ENCODE measurements at places on chromosomes 6 and 20.

DNA sequence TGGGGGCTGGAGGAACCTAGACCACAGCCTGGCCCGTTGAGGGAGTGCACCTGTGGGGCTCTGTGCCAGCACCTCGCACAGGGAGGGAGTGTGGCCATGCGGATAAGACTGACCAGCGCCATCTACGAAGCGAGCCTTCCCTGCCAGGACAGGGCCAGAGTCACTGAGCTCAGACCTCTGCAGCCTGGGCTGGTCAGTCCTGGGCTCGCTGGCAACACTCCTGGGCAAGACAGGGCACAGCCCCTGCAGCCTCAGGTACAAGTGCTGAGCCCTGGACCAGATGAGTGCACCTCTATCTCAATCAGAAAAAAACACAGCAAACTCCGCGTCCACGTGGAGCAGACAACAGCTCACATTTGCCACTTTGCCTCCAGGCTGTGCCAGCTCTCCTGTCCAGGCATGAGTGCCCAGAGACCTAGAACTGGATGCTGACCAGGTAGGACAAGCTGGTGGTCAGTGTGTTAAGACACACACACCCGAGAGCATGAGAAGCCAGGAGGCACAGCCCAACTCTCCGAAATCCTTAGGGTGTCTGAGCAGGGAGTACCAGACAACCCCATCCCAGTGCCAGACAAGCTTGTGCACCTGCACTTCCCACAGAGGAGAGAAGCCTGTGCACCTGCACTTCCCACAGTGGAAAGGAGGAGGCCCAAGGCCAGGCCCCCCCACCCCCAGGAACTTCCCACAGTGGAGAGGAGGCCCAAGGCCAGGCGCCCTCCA, 4.9 kb downstream of the ARFRP1 start:
- peaks cover 24% of the 10 kb centered on the region for H3K4me1 ChIP-seq
- H3K27ac ChIP-seq = peak overlapping the region; percentile 78
- DNase-seq = no peak
- no peaks in the 10 kb centered on the region for H3K27me3 ChIP-seq

DNA sequence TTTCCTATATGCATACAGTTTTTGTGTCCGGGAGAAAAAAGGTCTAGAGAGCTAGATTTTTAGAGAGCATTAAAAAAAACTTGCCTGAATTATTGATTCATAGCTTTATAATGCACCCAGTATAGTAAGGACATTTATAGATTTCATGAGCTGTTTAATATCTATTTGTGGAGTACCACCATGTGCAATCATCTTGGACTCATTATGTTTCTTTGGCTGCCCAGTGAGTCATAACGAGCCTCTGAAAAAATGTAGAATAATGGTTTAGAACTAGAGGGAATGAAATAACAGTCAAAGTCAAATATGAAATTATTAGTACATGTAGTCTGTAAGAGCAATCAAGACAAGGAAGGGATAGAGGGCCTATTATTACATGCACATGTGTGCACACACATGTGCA, 350.0 kb downstream of the CD83 start:
- DNase-seq = no peak
- no peaks in the 10 kb centered on the region for H3K36me3 ChIP-seq
- no peak overlapping the region for H3K4me3 ChIP-seq
- no peaks in the 10 kb centered on the region for H3K4me1 ChIP-seq

DNA sequence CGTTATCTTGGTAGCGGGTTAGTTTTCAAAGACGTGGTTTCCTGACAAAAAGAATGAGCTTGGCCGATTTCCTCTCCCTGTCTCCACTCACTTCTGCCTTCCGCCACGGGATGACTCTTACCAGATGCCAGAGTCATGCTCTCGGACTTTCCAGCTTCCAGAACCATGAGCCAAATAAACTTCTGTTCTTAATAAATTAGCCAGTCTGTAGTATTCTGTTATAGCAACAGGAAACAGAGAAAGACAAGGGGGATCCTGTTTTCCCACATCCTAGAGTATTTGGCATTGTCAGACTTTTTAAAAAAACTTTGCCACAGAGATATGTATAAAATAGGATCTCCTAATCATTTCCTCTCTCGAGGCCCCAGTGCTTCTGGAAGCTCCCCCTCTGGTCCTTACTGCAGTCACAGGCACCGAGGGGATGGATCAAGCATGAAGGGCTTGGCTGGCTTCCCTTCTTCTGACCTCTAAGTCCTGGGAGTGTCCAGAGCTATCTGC, 84.9 kb upstream of the NAA20 start:
- no peaks in the 10 kb centered on the region for H3K36me3 ChIP-seq
- H3K27ac ChIP-seq = no peak overlapping the region
- peaks cover 51% of the 10 kb centered on the region for H3K27me3 ChIP-seq
- no peak for DNase-seq

- no peaks in the 10 kb centered on the region for H3K36me3 ChIP-seq
- no peak for DNase-seq
- peaks cover 14% of the 10 kb centered on the region for H3K27me3 ChIP-seq
- no peaks in the 10 kb centered on the region for H3K4me1 ChIP-seq
- H3K27ac ChIP-seq = no peak overlapping the region
Measured at GRCh38 chr6:25844518-25844917, 12.7 kb upstream of the SLC17A1 start.

DNA sequence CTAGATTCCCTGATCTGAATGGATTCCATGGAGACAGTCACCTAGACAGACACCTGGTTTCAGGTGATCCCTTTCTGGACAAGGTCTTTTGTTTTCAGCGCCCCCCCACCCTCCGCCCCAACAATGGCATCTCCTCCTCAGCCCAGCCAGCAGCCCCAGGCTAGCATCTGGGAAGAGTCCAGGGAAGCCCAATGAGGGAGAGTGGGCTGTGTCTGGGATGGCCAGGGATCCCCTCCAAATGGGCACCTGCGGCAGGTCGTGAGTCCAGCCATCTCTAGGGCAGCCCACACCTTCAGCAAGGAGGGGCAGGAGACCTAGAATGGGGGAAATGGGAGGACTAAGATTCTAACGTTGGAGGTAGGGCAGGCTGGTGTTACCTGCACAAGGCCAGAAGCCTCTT, 1.2 kb upstream of the SLC24A3 start:
- H3K36me3 ChIP-seq = peaks cover 3% of the 10 kb centered on the region
- no peaks in the 10 kb centered on the region for H3K4me1 ChIP-seq
- no peak overlapping the region for H3K27ac ChIP-seq
- no peak overlapping the region for H3K4me3 ChIP-seq

- H3K4me3 ChIP-seq = no peak overlapping the region
- no peak overlapping the region for H3K27ac ChIP-seq
- no peaks in the 10 kb centered on the region for H3K27me3 ChIP-seq
- H3K4me1 ChIP-seq = no peaks in the 10 kb centered on the region
- no peaks in the 10 kb centered on the region for H3K36me3 ChIP-seq
Measured at GRCh38 chr6:9028086-9028485, 592.7 kb upstream of the SLC35B3 start.

DNA sequence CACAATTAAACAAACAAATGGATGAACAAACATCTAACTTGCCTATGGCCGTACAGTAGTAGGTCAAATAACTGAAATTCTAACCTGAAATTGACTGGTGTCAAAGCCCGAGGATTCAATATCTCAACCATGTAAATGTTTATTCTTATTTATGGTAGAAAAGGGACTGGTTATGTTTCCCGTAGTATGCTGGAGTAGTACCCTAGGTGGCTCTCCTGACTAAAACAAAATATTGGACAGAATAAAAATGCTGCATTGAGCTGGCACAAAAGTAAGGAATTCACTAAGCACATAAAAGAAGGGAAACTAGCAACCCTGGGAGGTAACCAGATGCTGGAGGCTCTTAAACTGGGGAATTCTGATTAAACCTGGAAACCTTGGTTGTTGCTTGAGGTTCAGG, 117.1 kb upstream of the PREP start:
- no peaks in the 10 kb centered on the region for H3K36me3 ChIP-seq
- H3K4me3 ChIP-seq = no peak overlapping the region
- no peak for DNase-seq
- no peaks in the 10 kb centered on the region for H3K4me1 ChIP-seq

- no peak for DNase-seq
- H3K27ac ChIP-seq = no peak overlapping the region
- H3K4me1 ChIP-seq = no peaks in the 10 kb centered on the region
- no peaks in the 10 kb centered on the region for H3K36me3 ChIP-seq
- H3K27me3 ChIP-seq = no peaks in the 10 kb centered on the region
Measured at GRCh38 chr20:42018979-42019378, 400.8 kb upstream of the CHD6 start.

GRCh38 chr6:131914234-131914633, 36.9 kb downstream of the CCN2 start:
- no peak overlapping the region for H3K27ac ChIP-seq
- H3K4me3 ChIP-seq = no peak overlapping the region
- peaks cover 9% of the 10 kb centered on the region for H3K36me3 ChIP-seq
- DNase-seq = no peak
- peaks cover 44% of the 10 kb centered on the region for H3K27me3 ChIP-seq
- peaks cover 5% of the 10 kb centered on the region for H3K4me1 ChIP-seq

GRCh38 chr6:46898006-46898405, 23.7 kb downstream of the ADGRF5 start:
- no peaks in the 10 kb centered on the region for H3K4me1 ChIP-seq
- peaks cover 17% of the 10 kb centered on the region for H3K27me3 ChIP-seq
- H3K36me3 ChIP-seq = no peaks in the 10 kb centered on the region
- H3K4me3 ChIP-seq = no peak overlapping the region
- H3K27ac ChIP-seq = no peak overlapping the region

- peaks cover 25% of the 10 kb centered on the region for H3K36me3 ChIP-seq
- no peak overlapping the region for H3K27ac ChIP-seq
- peak overlapping the region; percentile 66 for H3K4me3 ChIP-seq
- H3K27me3 ChIP-seq = no peaks in the 10 kb centered on the region
Measured at GRCh38 chr6:111566873-111567517, 38.7 kb downstream of the TRAF3IP2 start.

DNA sequence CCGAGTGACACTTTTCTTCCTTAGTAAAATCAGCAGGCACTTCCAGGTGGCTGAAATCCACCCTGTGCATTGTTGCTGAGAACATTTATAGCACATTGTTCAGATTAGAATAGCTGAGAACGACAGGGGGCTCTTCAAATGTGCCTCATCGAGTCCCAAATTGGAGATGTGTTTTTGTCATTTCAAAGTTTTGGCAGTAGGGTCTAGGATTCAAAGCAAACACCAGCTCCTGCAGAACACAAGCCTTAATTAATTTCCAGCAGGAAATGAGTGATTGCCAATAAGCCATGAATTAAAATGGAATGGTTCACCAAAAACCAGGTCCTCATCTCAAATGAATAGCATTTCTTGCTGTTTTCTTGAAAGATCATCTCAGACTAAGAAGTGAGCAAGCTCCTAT, 171.6 kb downstream of the PLCB1 start:
- no peaks in the 10 kb centered on the region for H3K27me3 ChIP-seq
- H3K4me3 ChIP-seq = no peak overlapping the region
- peaks cover 19% of the 10 kb centered on the region for H3K4me1 ChIP-seq
- H3K27ac ChIP-seq = no peak overlapping the region
- peaks cover 6% of the 10 kb centered on the region for H3K36me3 ChIP-seq
- DNase-seq = no peak

DNA sequence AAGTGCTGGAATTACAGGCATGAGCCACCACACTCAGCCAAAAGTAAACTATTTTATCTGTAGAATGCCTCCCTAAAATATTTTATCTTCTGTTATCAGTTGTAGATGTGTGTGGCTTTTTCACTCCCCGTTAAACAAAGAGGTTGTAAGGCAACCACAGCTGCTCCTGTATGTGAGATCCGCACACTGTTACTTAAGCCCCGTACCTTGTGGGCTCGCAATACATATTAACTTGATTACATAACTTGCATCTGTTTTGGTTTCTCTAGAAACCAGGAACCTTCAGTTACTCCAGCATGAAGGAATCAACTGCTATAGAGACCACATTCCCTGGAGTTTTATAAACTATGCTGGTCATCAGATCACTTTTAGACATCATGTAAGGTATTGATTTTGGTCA, 420.1 kb upstream of the SLC35B3 start:
- no peak for DNase-seq
- no peak overlapping the region for H3K4me3 ChIP-seq

DNA sequence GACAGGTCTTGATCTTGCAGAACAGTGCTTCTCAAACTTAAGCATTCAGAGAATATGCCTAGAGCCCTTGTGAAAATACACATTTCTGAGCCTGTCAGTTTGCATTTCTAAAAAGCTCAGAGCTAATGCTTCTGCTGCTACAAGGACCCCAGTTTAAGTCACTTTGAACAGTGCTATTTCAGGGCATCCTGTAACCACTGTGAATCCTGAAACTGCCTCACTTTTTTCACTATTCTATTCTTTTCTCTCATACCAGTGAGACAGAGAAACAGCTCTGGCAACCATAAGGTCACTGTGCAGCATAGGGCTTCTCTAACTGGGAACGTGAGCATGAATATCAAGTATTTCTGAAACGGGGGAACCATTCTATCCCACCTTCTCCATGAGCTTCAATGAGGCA, 51.2 kb downstream of the LGSN start:
- no peaks in the 10 kb centered on the region for H3K27me3 ChIP-seq
- no peaks in the 10 kb centered on the region for H3K36me3 ChIP-seq
- H3K4me3 ChIP-seq = no peak overlapping the region

- no peaks in the 10 kb centered on the region for H3K27me3 ChIP-seq
- no peak overlapping the region for H3K27ac ChIP-seq
- no peak for DNase-seq
- H3K4me1 ChIP-seq = no peaks in the 10 kb centered on the region
- no peak overlapping the region for H3K4me3 ChIP-seq
Measured at GRCh38 chr6:124040655-124041054, 237.0 kb downstream of the NKAIN2 start.

DNA sequence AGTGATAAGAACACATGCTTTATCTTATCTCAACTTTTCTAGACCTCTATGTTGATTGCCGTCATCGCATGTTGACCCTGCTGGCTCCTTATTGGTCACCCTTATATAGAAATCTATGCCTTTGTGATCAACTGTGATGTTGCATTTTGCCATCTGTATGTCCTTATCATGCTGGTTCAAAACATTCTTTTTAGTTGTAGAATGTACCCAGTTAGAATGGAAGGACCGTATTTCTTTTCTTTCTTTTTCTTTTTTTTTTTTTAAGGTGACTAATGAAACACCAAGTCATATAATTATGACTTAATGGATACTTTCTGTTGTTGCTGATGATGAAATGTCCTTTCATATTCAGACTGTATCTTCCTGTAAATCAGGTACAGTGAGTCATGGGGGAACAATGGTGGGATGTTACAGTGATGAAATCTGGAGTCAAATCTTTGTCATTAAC, 145.9 kb upstream of the CITED2 start:
- H3K4me3 ChIP-seq = no peak overlapping the region
- H3K27ac ChIP-seq = no peak overlapping the region
- H3K36me3 ChIP-seq = no peaks in the 10 kb centered on the region

GRCh38 chr6:107144014-107144413, 28.7 kb upstream of the BEND3 start:
- H3K27ac ChIP-seq = no peak overlapping the region
- H3K27me3 ChIP-seq = no peaks in the 10 kb centered on the region
- no peaks in the 10 kb centered on the region for H3K4me1 ChIP-seq

GRCh38 chr20:63082939-63083735, 76.4 kb upstream of the BHLHE23 start:
- H3K27me3 ChIP-seq = peaks cover 74% of the 10 kb centered on the region
- H3K36me3 ChIP-seq = no peaks in the 10 kb centered on the region
- H3K27ac ChIP-seq = no peak overlapping the region
- DNase-seq = no peak
- H3K4me3 ChIP-seq = no peak overlapping the region

- no peaks in the 10 kb centered on the region for H3K4me1 ChIP-seq
- H3K27me3 ChIP-seq = peaks cover 17% of the 10 kb centered on the region
- no peaks in the 10 kb centered on the region for H3K36me3 ChIP-seq
- no peak overlapping the region for H3K4me3 ChIP-seq
Measured at GRCh38 chr6:169451065-169451838, 197.6 kb upstream of the THBS2 start.

- H3K4me3 ChIP-seq = no peak overlapping the region
- H3K36me3 ChIP-seq = peaks cover 3% of the 10 kb centered on the region
- DNase-seq = no peak
Measured at GRCh38 chr6:161011492-161012480, 20.2 kb downstream of the MAP3K4 start.

GRCh38 chr6:138231381-138231886, 13.1 kb upstream of the PBOV1 start:
- H3K4me3 ChIP-seq = no peak overlapping the region
- H3K27me3 ChIP-seq = peaks cover 45% of the 10 kb centered on the region
- H3K4me1 ChIP-seq = no peaks in the 10 kb centered on the region
- DNase-seq = no peak
- no peaks in the 10 kb centered on the region for H3K36me3 ChIP-seq

Data from effector memory CD8-positive, alpha-beta T cell (primary cell).